ENCODE measurements at places on chromosomes 4 and X.

DNA sequence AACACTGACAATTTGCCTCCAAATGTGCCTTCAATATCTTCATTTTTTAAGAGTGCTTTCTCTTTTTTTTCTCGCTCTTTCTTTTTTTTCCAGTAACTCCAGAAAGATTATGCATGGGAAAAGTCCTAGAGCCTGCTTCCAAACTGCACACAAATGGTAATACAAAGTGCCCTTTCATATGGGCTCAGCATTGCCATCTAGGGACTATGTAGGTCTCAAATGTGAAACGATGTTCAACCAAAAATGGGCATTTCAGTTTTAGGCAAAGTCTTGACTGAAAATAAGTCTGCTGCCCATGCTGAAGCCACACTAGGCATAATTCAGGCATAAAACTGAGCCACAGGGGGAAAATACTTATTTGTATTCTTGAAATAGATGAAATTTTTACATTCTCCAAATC lies 65.6 kb downstream of the SYNPO2 start:
- DNase-seq = peak; percentile 43

DNA sequence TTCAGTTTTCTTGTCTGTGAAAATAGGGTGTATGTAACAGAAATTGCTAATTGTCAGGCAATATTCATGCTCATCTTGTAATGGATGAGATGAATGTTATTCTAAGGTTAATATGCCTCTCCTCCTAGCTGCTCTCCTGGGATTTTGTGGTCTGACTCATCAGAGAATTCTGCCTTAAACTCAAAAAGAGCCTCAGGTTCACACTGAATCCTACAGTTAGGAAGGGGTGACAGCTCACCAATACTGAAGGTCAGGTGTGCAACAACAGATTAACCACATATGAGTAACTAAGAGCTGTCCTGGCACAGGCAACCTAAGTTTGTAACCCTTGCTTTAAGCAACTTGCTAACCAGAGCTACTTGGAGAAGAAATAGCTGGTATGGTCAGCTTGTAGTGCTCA lies 197.7 kb downstream of the SPATA18 start:
- no peak for DNase-seq

DNA sequence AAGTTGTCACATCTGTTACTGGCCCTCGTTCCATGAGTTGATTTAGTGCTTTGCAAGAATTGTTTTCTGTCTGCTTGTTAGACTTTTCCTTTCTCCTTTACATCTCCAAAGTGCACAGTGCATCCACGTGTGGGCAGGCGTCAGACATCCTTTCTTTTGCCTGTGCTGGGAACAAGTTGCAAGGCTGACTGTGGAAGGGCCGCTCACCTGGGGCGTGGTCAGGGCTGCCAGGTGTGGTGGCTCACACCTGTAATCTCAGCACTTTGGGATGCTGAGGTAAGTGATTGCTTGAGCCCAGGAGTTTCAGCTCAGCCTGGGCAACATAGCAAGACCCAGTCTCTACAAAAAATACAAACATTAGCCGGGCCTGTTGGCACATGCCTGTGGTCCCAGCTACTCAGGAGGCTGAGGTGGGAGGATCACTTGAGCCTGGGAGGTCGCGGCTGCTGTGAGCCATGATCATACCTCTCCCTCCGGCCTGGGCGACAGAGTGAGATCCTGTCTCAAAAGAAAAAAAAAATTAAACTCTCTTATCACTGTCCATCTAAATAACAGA lies 46.2 kb downstream of the RGS12 start:
- no peak for DNase-seq

GRCh38 chr4:176443117-176443516 lies 123.4 kb downstream of the SPCS3 start:
- peak; percentile 79 for DNase-seq

DNA sequence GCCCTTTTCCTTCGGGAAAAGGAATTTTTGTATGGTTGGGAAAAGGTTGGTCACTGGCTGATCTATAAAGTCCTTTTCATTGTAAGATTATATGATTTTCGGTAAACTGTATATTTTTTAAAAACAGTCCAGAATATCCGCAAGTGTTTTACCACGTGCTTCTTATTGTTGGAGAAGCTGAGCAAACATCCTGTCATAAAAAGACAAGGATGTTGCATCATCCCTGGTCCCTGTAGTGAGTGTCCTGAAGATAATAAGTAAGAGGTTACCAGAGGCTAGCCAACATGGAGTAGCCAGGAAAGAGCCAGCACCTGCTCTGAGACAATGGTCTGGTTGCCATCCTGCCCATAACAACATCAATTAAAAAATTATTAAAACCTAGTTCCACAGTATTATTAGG lies 5.1 kb downstream of the CXCL9 start:
- no peak for DNase-seq

- DNase-seq = no peak
These were observed 226.5 kb downstream of the FBXO8 start for GRCh38 chr4:174056959-174057358.

DNA sequence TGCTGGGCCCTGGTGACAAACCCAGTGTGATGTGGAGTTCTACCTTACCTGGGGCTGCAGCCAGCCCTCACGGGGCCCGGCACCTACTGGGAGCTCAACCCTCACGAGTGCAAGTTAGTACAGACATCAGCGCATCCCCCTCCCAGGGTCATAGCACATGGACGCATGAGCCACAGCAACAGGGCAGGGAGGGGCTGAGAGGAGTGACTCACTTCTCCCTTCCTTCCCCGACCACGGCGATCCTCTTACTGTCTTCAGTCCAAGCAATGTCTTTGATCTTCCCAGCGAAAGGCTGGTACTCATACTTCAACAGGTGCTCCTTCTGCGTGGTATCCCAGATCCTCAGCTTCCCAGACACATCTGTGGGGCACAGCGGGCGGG lies 17.8 kb downstream of the WDR1 start:
- peak; percentile 59 for DNase-seq

- peak; percentile 3 for DNase-seq
These were observed 128.0 kb downstream of the SNCA start for GRCh38 chr4:89708903-89709421.

GRCh38 chr4:171846232-171846631 lies 33.0 kb downstream of the GALNTL6 start:
- DNase-seq = peak; percentile 50

DNA sequence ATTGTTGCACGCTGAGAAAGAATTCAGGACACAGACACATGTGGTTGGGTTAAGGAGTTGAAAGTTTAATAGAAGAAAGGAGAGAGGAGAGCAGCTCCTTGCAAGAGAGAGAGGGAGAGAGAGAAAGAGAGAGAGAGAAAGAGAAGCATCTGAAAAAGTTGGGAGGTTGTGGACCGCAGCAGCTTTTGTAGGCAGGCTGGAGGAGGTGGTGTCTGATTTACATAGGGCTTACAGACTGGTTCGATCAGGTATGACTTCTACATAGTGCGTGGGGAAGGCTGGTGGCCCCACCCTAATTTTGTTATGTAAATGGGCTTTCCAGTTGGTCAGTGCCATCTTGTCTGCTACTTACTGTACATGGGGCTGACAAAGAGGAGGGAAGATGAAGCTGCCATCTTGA lies 27.5 kb upstream of the GYG2 start:
- DNase-seq = no peak

DNA sequence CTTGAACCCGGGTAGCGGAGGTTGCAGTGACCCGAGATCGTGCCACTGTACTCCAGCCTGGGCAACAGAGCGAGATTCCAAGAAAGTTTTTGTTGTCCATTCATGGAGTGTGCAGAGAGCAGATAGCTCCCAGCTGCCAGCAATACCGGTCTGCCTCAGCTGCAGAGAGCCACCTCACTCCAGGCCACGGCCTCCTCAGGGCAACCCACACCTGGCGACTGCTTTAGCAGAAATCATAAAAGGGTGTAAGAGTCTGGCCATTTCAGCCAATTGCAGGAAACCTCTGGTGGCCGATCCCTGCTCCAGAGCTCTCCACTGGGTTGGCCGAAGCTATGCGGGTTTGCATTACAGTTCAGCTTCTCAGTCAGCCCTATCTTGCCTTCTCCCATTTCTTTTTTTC lies 227.4 kb upstream of the BCOR start:
- DNase-seq = no peak

- DNase-seq = no peak
These were observed 200.0 kb upstream of the NPY2R start for GRCh38 chr4:155008389-155008788.

DNA sequence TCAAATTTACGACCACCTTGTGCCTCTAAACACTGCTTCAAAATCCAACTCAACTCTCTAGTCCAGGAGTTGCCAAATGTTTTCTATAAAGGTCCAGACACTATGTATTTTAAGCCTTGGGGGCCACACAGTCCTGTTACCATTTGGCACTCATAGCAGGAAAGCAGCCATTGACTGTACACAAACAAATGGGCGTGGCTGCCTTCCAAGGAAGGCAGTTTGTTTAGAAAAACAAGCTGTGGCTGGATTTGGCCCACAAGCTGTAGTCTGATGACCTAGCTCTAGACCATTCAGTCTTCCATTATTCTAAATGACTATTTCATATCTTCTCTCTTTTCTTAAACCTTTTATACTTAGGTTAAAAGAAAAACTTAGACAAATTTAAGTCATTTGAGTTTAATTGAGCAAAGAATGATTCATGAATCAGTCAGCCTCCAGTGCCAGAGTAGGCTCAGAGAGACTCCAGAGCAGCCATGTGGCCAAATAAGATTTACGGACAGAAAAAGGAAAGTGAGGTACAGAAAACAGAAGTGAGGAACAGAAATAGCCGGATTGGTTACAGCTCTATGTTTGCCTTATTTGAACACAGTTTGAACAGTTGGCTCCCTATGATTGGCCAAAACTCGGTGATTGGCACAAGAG lies 825.8 kb upstream of the LCORL start:
- DNase-seq = no peak

Data from AG08395 (cell line).